SK-MEL-5 (cell line): ENCODE measurements at places on chromosomes 2 and 18. TPM values are rescaled to one million over a fixed set of nuclear protein-coding genes. Genes with fewer than 3 reads are reported as not detected.

GRCh38 chr2:26970928-26971627 is 641 bp downstream of the MAPRE3 start:
- DNase-seq = no peak

GRCh38 chr2:171956135-171956825 is 34.0 kb downstream of the HAT1 start:
- no peak for DNase-seq

DNA sequence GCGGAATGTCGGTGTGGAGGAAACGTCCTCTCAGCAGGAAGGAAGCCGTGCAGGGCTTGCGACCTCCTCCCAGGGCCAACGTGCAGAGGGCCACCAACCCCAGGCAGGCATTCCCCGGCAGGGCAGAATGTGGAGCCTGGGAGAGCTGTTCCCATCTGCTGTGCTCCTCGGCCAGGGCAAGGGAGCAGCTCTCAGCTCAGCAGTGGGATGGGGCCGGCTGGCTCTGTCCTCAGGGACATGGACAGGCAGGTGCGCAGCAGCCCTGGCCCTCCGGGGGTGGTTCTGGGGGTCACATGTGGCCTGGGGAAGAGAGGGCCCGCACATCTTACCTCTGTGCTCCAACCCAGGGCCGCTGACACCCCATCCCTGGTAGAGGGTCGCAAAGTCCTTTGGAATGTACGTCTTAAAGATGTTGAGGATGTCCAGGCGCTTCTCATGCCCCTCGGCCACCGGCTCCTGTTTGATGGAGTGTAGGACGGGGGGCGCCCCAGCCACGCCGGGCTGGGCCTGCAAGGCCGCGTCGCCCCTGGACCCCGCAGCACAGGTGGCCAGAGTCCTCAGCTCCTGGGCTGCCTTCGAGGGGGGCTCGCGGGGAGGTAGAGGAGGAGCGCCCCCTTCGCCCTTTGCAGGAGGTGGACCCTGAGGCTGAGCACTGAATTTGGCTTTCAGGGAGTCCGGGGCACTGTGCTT is 116.4 kb downstream of the ZNF516 start:
- no peak for DNase-seq

DNA sequence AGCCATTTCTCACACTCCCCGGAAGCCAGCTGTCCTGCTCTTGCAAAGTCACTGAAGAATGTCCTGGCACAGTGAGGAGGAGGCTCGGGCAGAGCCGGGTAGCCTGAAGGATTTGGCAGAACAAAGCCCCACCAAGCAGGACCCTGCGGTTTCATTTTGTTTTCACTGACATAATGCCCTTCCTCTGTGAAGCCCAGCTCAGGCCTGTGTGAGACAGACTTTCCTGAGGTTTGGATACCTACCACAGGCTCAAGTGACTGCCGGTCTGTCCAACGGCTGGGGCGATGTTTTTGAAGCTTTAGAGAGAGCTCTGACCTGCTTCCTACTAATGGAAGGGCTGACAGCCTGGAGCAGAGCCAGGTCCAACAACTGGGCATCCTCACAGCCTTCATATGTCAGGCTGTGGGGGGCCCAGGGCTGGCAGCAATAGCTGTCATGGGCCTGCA is 99.8 kb upstream of the FZD7 start:
- DNase-seq = no peak

DNA sequence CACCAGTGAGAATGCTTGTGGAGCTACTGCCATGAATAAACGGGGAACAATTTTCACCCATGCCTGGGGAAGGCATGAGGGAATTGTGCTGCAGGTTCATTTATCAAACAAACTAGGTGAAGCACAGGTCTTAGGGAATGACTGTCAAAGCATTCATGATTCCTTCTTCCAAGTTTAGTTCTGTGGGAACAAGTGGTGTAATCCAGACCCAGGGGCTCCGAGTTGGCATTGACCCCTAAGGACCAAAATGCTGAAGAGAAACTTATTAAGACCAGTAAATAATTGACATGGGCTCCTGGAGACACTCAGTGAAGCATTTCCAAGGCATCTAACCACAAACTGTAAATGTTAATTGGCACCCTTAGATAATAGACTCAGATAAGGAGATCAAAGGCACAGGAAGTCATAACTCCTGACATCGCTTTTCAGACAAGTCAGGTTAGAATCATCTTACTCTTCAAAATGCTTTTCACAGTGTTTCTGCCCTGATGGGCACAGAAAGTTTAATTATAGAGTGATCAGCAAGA is 96.9 kb downstream of the SPP2 start:
- no peak for DNase-seq

- no peak for DNase-seq
Observed at GRCh38 chr2:48227617-48228344, 302.2 kb upstream of the STON1 start.

LIMS4 gene
- 0.16 TPM in 1 of 2 replicates, not detected in the other for total RNA-seq
